ENCODE measurements at places on chromosomes 3 and 15.
A peak's percentile ranks its signal among the peaks of the same experiment; 100 is the strongest.

- no peak for DNase-seq
Measured at GRCh38 chr15:71149646-71150557, 34.6 kb downstream of the THSD4 start.

GRCh38 chr3:12901623-12902045 is 60.3 kb upstream of the RPL32 start:
- no peak for DNase-seq

GRCh38 chr15:58043192-58043903 is 22.2 kb downstream of the ALDH1A2 start:
- DNase-seq: no peak

- no peak for DNase-seq
Measured at GRCh38 chr3:196232154-196232881, 16.0 kb downstream of the SLC51A start.

GRCh38 chr3:65619451-65619881 is 419.3 kb downstream of the MAGI1 start:
- DNase-seq: no peak

GRCh38 chr3:38582316-38582715 is 67.2 kb downstream of the SCN5A start:
- no peak for DNase-seq

GRCh38 chr15:33194704-33195670 is at the start of gene FMN1:
TSS of gene FMN1 (minus strand) at chr15:33194714. CDS start at chr15:33154914, 39,800 bp downstream.
- peak; percentile 83 for DNase-seq

DNA sequence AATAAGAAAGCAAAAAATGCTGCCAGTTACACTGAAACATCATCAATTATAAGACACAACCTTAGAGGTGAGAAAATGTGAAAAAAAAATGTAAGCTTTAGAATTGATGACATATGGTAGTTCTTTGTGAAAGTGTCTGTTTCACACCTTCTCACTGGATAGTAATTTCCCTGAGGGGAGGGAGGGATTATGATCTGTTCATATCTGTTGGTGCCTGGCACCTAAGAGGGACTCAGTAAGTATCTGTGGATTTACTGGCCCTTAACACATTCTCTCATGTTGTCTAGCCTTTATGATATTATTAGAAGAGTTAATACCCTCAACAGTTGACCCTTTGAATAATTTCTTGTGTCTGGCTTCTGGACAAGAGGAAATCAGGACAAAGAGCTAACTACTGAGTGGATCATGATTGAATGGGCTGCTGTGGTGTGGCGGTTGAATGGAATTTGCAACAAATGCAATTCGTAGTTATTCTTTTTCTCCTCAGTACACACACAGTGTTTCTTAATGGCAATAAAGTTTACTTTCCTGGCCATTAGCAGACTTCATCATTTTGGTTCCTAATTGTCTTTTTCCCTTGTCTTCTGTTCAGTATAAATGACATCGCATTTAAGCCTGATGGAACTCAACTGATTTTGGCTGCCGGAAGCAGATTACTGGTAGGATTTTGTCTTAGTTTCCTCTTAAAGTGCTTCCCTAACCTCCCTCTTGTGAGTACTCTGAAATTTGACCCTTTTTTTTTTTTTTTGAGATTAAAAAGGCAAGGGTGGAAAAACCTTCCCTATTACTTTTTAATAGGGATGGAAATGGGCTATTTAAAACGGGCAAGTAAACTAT is 9.5 kb downstream of the IFT122 start:
- no peak for DNase-seq

DNA sequence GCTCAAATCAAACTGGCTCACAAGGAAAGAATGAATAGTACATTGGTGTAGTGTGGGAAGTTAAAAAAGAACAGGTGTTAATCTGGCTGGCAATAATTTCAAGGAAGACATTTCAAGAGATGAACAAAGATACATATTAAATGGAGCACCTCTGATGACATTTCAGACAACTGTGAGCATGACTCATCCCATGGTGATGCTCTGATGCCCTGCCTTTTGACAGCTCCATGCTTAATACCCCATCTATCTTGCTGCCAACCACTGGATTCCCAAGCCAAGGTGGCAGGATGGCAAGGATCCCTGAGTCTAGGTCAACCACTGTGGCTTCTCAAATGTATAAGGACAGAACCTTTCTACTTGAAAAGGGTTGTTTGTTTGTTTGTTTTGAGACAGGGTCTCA is 29.3 kb downstream of the LRRC2 start:
- no peak for DNase-seq

DNA sequence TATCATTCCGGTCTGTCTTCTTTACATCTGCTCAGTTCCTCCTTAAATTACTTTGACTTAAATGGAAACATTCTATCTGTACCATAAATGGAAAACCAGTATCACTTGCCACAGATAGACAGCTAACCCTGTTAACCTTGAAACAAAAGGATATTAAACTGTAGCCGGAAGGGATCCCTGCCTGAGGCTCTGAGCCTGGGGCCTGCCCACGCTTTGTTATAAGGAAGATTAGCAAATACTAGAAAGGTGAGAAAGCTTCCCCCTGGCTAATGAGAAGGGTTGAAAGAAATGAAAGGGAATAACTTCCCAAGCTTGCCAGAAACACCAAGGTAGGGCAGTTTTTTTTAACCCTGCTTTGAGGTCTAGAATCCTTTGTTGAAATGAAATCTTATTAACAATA is 927.6 kb downstream of the FHIT start:
- no peak for DNase-seq

DNA sequence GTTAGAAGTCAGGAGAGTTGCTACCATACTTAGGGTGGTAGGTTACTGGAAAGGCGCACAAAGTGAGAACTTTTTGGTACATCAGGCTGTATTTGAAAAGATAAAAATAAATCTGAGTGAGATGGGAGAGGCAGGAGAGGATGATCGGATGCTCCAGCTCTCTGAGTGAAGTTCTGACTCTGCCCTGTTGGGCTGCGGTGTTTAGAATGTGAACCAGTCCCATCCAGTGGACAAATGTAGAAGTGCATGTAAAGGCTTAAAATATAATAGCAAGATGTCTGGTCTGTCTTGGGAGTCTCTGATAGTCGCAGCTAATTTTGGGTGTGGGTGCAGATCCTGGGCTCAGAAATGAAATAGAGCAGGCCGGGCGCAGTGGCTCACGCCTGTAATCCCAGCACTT is 30.4 kb downstream of the ACKR2 start:
- peak; percentile 64 for DNase-seq

DNA sequence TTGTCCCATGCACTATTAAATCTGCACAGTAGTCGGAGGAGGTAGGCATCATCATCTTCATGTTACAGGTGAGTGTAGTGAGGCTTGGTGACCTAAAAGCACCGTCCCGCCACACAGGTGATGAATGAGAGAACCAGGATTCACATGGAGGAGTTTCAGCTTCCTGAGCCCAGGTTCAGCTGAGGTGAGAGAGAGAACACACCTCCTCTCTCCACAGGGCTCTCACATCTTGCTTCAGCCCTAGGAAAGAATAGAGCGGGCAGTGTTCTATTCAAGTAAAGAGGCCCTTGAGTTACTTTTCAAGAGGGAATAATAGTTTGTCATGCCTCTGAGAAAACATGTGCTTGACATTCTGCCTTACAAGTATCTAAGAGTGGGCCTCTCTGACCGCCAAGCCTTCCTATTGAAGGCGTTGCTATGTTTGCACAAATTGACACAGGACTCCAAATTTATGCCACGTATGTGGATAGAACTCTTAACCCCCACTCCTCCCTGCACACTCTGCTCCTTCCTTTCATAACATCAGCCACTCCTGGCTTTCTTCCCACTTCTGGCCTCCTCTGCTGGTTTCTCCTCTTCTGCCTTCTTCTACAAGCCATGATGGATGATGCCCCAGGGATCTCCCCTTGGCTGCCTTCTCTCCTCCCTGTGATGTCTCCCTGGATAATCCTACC is 138.3 kb upstream of the ABHD17C start:
- no peak for DNase-seq

DNA sequence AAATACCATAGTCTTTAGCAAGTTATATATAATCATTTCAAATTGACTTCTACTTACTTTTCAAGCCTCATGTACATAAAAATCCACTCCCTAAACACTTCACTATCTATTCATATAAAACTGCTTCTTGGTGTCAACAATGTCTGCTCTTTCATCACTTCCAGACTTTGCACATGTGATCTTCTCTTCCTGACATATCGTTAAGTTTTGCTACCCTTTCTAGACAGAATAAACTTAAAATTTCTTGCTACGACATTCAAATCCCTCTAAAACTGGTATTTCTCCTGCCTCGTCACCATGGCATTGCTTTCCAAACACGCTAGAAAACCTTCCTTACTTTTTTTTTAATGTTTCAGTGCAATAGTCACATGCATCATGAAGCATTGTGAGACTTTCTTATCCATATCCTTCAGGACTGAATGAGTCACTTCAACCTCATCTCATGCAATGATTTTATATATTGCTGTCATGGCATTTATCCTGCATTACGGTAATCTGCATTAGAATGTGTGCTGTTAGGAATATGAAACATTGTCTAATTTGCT is 122.8 kb downstream of the GMNC start:
- DNase-seq: no peak

GRCh38 chr3:137738710-137739109 is 25.4 kb upstream of the SOX14 start:
- DNase-seq: no peak

DNA sequence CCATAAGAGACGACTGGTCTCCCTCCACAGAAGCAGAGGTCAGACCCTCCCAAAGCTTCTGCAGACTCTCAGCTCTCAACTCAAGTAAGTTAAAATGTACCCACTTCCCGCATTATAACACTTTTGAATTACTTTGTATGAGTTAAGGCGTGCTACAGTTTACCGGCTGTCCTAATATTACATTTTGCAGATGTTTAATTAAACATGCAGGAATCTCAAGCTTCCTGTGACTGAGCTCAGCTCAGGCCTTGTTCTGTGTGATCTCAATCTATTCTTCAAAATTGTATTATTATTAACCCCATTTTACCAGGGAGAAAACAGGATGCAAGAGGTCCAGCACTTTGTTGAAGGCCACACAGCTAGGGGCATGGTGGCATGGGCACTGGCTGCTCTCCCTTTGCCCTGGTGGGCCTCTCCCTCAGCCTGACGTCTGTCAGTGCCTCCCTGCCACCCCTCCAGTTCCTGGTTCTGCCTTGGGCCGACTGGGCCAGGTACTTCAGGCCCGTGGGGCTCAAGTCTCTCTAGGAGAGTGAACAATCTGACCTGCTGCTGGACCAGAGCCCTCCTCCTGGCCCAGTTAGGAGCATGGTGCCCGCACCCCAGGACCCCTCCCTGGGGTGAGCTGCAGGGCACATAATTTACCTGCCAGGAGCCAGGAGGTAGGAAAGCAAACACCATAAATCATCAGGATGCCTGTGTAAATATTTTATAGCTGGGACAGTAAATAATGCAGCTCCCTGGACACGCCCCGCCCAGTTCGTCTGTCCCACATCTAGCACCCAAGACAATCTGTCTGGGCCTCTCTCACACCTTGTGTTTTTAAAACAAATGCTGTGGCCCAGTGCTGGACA is 14.9 kb upstream of the RFT1 start:
- DNase-seq: no peak

GRCh38 chr3:120093119-120093910 is 932 bp downstream of the GSK3B start:
- DNase-seq: peak; percentile 32

GRCh38 chr3:12992629-12993516 is 80.4 kb downstream of the IQSEC1 start:
- no peak for DNase-seq

DNA sequence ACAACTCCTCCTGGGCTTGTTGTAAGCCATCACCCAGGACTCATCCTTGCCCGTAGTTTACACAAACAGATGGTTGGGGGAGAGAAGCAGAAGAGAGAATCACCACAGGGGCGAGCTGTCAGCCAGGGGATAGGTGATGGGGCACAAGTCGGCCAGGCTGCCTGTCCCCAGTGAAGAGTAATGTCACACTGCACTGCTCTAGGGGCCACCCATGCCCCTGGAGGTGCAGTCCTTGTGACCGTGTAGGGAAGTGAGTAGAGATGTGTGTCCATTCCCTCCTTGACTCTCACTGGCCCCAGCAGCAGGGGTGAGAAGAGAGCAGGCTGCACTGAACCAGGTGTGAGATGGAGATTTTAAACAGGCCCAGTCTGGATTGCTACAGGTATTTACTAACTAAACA is 17.1 kb upstream of the PRSS50 start:
- no peak for DNase-seq

DNA sequence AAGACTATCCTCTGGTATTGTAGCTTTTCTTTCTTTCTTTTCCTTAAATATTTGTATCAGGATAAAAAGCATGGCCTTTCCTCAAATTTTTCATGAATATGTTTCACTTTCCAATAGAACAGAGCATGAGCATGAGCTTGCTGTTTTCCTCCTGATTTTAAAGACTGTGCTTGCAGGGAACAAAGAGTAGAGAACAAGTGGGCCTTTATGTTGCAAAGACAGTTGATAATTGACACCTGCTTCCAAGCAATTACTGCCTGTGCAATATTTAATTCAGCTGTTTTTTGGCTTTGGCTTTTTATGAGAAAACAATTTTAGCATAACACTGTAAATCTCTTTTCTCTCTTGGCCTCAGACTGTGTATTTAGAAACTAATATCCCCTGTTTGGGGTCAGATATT is 263.6 kb upstream of the AZI2 start:
- DNase-seq: no peak

GRCh38 chr15:59282515-59283337 is 76.1 kb downstream of the LDHAL6B start:
- no peak for DNase-seq

DNA sequence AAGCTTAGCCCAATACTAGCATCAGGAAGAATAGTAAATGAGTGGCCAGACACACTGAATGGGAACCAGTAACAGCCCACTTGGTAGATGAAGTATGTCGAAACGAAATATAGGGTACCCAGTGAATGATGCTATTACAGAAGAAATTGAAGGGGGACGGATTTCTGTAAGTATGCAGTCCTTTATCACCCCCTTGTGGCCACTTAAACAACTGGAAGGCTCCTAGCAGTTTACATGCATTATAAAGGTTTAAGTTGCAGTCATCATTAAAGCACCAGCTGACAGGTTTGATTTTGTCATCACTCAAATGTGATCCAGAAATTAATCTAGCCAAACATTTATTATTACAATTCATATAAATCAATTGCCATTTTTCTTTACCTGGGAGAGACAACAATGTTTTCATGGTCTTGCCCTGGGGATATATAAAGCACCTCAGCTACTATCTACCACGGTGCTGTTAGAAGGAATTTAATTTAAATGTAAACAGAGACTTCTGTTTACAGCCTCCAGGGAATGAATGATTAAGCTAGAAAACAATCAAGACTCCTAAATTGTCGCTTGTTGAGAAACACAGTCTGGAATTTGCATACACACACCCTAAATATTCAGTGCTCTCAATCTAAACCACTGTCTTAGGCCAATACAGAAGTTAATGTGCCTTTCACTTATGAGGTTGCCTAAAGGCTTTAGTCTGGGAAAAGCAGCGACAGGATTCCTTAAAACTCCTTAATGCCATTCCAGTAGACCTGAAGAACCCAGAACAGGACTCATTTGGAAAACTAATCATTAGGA is 7.8 kb downstream of the EIF1B start:
- peak; percentile 59 for DNase-seq

GRCh38 chr15:49189631-49190030 is 19.6 kb downstream of the GALK2 start:
- DNase-seq: no peak

DNA sequence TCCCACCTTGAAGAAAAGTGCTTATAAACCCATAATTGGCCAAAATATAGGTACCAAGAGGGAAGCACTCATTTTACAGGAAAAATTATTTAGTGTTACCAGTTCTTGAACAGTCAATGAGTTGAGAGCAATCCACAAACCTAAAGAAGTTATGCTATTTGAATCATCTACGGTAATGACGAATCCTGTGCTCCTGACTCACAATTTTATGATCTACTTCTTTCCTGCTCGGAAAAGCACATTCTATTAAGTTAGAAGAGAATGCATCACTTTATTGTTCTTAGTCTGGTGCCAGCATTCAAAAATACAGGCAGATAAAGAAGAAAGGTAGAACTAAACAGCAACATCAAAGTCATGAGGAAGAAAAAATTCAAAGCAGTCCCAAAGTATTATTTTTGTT is 33.2 kb downstream of the CHRM5 start:
- DNase-seq: no peak

Data from hindlimb muscle (tissue), 1 donor.